ENCODE measurements at places on chromosomes 1 and 21.
A peak's percentile ranks its signal among the peaks of the same experiment; 100 is the strongest.

DNA sequence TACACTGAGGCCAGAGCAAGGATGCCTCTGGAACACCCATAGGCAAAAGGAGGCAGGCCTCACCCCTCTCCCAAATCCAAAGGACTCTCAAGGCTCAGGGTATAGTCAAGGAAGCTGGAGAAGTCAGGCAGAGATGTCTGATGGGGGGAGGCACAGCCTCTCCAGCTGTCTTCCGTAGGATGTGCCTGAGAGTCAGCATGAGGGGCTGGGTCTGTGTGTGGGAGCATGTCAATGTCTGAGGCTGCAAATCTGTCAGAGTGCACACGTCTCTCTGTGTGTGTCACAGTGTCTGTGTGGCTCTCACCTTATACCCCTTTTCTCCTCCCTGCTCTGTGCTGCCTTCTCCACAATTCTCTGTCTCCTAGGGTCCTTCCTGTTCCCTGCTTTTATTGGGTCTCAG, 4.0 kb downstream of the HPCAL4 start:
- no peak for DNase-seq

- peak; percentile 95 for DNase-seq
Measured at GRCh38 chr21:26801498-26801897, 43.7 kb downstream of the ADAMTS1 start.

GRCh38 chr1:244779410-244779809, 56.0 kb upstream of the COX20 start:
- peak; percentile 33 for DNase-seq

- DNase-seq, result no peak
Measured at GRCh38 chr1:234550341-234551031, 59.5 kb downstream of the IRF2BP2 start.

DNA sequence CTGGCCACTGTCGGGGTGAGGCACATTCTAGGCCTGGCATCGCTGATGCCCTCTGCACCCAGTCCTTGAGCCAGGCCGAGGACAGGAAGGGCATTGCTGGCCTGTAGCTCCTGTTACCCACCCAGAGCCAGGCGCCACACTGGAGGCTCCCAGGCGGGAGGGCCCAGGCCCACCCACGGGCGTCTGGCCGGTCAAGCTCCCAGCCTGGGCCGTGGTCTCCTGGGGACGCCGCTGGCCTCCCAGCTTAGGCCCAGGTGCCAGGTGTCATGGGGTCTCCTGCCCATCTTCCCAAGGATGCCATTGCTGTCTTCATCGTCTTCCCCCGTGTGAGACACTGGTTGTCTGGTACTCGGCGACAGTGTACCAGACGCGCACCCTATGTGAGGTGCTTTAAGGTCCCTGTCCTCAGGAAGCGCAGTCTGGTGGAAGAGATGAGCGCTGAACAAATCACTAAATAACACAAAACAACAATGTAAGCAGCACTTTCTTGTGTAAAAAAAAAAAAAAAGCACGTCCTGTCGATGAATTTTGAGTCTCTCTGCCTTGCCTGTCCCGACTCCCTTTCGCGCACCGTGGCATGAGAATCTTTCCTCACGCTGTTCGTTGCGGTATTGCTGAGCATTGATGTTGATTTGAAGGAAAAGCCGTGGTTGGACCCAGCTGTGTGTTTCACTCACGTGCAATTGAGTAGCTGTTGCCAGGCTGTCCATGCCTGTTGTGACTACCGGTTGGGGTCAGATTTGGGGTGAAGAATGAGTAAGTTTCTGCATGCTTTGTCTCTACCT, 27.0 kb upstream of the TRAPPC10 start:
- no peak for DNase-seq

- no peak for DNase-seq
Measured at GRCh38 chr1:24233684-24234600, 46.9 kb upstream of the IFNLR1 start.

GRCh38 chr1:119115311-119115710, 25.1 kb downstream of the WARS2 start:
- DNase-seq, result no peak

- DNase-seq, result peak; percentile 12
Measured at GRCh38 chr1:39489567-39490239, 1.7 kb upstream of the BMP8A start.

- DNase-seq, result no peak
Measured at GRCh38 chr1:2643414-2644077, 10.7 kb upstream of the MMEL1 start.

DNA sequence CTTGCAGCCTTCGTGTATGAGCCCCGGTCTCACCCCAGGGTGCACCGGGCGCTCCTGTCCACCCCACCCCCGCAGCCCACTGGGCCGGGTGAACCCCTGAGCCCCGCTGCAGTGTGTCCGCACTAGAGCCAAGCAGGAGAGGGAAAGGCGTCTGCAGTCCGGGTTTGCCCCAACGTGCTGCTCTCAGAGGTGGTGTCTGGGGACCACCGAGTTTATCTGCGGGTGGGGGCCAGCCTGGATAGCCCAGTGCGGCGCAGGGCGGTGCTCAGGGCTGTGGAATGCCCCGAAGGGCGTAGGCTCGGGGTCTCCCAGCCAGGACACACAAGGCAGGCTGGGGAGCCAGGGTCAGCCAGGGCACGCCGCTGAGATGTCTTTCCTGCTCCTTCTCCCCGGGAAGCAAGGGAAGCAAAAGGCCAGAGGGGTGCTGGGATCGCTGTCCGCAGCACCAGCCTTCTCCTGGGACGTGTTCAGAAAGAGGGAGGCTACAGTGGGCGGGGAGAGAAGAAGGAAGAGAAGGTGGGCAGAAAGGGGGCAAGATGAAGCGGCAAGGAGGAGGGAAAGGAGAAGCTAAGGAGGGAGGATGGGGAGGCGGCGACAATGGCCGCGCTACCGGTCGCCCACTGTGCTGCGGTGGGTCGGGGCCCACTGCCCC, 56.6 kb downstream of the MAB21L3 start:
- peak; percentile 47 for DNase-seq

GRCh38 chr21:45461369-45461750, 56.4 kb downstream of the COL18A1 start:
- DNase-seq, result peak; percentile 45

- DNase-seq, result no peak
Measured at GRCh38 chr21:28750565-28750964, 242.1 kb downstream of the LTN1 start.

DNA sequence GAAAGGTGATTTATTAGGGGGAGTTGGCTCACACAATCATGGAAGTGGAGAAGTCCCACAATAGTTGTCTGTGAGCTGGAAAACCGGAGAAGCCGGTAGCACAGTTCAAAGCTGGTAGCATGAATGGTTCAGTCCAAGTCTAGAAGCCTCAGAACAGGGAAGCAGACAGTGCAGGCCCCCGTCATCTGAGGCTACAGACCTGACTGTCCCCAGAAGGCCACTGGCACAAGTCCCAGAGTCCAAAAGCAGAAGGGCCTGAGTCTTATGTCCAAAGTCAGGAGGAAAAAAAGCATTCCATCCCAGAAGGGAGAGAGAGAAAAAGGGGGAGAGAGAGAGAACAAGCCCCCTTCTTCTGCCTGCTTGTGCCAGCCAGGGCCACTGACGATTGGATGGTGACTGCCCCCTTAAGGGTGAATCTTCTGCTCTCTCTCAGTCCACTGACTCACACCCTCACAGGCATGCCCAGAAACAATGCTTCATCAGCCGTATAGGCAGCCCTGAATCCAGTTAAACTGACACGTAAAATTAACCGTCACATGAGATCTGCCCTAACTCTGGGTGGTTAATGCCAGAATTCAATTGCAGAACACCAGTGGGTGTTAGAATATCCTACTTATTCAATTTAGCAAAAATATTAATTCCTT, 49.3 kb upstream of the POU2F1 start:
- peak; percentile 5 for DNase-seq

DNA sequence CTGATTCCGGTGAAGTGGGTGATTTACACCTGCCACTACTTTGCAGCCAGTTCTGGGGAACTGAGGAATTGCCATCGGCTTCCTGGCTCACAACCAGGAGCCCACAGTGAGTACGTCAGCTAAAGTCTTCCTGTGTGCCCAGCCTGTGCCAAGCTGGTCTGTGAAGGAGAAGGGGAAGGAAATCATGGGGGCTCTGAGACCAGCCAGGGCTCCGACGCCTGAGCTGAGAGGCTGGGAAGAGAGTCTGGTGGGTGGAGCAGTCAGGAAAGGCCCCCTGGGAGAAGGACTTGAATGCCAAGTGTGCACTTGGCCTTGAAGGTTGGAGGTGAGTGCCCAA, 1.2 kb downstream of the LURAP1 start:
- DNase-seq, result no peak

DNA sequence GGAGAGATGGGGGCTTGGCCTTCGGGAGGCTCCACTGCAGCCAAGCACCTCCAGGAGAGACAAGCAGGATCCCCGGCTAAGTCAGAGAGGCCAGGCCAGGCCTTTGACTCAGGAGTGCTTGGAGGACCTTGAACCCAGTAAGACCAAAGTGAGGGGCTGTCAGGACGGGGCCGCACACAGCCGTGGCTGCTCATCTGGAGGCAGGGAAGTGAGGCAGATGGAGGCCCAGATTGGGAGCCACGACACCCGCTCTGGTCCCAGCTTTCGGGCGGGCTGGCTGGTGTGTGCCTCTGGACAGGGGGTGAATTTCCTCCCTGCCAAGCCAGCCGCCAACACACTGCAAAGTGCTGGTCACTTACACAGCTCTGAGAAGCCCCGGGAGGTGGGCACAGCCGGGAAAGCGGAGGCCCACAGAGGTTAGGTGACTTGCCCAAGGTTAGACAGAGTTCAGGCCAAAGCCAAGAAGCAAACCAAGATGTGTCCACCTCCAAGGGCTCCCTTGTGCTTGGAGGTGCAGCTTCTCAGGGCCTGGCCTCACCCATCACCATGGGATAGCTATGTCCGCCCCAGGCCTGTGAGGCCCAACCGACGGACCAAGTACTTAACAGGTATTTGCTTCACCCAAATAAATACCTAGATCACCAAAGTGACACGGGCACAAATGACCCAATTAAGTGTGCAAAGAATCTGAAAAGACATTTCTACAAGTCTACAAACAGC, 58.3 kb downstream of the CHD5 start:
- no peak for DNase-seq

- DNase-seq, result peak; percentile 80
Measured at GRCh38 chr1:48878191-48878940, 101.7 kb upstream of the BEND5 start.

DNA sequence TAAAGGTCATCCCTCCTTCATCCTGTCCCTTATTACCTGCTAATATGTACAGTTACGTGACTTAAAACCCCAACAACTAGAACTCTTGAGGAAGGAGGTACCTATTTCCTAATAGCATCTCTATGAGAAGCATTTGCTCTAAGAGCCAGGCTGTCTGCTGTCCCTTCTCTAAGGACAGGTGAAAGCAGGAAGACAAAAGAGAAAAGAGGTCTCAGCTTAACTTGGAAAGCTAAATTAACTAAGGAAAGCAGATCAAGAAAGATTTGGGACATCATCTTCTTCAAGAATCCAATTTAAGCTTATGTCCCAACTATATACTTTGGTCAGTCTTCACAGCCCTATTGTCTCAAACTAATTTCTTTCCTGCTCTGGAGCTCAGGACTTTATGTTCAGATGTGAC, 2.9 kb downstream of the EGLN1 start:
- DNase-seq, result no peak

GRCh38 chr21:41612674-41613532, 104.9 kb upstream of the TMPRSS2 start:
- peak; percentile 100 for DNase-seq

GRCh38 chr1:226660410-226661182, 78.5 kb downstream of the ITPKB start:
- peak; percentile 20 for DNase-seq

GRCh38 chr1:145828367-145829026, 4.5 kb downstream of the POLR3C start:
- DNase-seq, result no peak

GRCh38 chr1:163093579-163093978, 24.4 kb downstream of the RGS4 start:
- no peak for DNase-seq

- DNase-seq, result no peak
Measured at GRCh38 chr1:91779548-91780021, 106.4 kb downstream of the TGFBR3 start.

Data from EH (cell line).